Dorsolateral prefrontal cortex (tissue), 122 donors: ENCODE measurements at places on chromosomes 12 and 14. TPM values are rescaled to one million over a fixed set of nuclear protein-coding genes. Genes with fewer than 3 reads are reported as not detected.

DNA sequence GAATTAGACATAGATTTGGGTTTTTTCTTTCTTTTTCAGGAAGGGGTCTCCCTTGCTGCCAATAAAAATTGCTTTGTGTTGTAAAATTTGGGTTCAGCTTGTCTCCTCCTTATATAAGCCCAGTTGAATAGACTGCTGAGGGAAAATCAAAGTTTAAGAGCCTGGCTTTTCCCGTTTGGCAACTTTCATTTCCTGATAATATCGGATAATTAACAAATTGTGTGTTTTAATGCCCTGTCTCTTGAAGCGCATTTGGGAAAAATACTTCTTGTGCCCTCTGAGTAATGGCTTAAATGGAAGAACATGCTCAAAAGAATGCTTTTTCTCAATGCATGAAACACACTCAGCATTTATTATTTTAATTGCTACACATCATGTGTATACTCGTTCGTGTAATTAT is 198.0 kb upstream of the DCN start:
- DNase-seq = no peak

DNA sequence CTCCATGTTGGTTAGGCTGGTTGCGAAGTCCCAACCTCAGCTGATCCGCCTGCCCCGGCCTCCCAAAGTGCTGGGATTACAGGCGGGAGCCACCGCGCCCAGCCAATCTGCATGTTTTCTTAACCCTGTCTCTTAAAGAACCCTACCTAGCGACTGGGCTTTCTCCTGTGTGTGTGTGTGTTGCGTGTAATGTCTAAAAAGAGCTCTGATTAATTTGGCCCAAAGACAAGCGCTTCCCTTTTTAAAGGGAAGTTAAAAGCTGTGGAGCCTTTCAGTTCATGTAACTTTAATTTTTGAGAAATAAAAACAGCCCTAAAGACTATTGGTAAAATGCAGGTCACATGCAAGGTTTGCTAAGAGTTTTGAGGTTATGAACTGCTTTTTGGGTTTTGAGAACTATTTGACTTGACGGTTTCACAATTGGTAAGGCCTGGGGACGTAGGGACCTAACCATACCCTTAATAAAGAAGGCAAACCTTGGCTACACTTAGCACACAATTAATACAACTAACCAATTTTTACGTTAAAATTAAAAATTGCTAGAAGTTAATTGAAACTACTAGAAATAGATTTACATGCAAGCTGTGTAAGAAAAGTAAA is 103.2 kb downstream of the KCNMB4 start:
- DNase-seq = no peak

DNA sequence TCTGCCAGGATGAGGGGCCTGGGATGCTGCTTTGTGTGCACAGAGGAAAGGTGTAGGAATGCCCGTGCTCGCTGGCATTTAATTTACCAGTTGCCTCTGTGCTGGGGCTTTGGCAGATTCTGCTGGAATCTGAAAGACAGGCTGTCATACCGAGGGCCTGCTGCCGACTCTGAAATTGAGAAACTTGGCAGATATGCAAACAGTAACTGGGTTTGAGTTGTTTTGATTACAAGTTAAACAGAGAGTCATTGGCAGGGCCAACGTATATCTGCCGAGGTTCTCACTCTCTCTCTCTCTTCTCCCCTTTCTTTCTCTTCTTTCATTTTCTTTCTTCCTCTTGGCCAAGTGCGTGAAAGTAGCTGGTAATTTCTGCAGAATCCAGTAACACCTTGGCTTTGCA is 618.7 kb downstream of the VRK1 start:
- no peak for DNase-seq

Gene SLCO1B1
- total RNA-seq = not detected

- no peak for DNase-seq
Measured at GRCh38 chr12:51065530-51065929, 17.4 kb downstream of the LETMD1 start.

Gene LTBP2
- total RNA-seq = 5.7 TPM

GRCh38 chr12:103637429-103637828 is 50.4 kb downstream of the STAB2 start:
- no peak for DNase-seq

- no peak for DNase-seq
Measured at GRCh38 chr12:75419841-75420240, 29.0 kb downstream of the GLIPR1L2 start.

Gene KLHL33
- total RNA-seq = 0.59 TPM

- no peak for DNase-seq
Measured at GRCh38 chr12:64951944-64952343, 127.5 kb downstream of the TBC1D30 start.

DNA sequence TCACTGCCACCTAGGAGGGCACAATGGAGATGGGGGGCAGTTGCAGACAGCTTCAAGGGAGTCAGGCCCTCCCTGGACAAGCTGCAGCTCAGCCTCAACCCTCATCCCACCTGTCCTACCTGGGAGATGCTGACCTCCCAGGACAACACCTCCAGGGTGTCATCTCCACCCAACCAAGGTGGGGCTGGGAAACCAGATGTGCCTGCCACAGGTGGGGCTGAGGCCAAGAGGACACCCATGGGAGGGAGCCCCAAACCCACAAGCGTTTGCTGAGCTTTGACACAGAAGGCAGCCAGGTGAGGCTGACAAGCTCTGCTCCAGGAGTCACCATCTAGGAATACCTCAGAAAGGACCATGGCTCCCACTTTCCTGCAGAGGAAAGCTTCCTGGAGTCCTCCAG is 31.5 kb downstream of the ZFP36L1 start:
- no peak for DNase-seq

GRCh38 chr12:1252758-1253157 is 261.7 kb downstream of the ERC1 start:
- DNase-seq = no peak

- no peak for DNase-seq
Measured at GRCh38 chr12:5083955-5084849, 40.5 kb downstream of the KCNA5 start.

DNA sequence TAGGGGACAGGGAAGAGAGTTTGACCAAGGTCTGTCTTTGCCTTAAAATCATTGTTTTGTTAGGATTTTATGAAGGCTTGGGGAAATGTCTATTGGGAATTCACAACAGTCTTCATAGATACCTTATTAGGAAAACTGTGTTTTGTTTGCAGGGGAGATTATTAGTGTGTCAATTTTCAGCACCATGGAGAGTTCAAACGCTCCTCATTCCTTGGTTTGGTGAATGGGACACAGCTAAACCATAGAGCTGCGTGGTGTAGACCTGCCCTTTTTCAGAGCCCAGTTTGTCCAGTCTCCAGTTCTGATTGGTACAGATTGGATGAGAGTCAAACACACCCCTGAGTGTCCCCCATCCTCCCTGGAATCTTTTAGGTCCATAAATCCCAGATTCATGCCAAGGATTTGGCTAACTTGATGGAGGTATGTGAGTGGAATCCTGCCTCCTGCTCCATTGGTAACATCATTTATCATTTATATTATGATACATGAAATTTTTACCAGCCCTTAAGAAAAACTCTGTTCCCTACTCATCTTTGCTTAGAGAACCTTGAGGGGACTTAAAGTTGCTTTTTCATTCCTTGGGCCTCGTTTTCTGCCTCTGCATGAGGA is 12.0 kb downstream of the NGDN start:
- DNase-seq = no peak

GRCh38 chr12:47165934-47166333 is 86.2 kb upstream of the AMIGO2 start:
- no peak for DNase-seq

GRCh38 chr12:80721326-80721725 is 4.6 kb downstream of the MYF5 start:
- DNase-seq = no peak

DNA sequence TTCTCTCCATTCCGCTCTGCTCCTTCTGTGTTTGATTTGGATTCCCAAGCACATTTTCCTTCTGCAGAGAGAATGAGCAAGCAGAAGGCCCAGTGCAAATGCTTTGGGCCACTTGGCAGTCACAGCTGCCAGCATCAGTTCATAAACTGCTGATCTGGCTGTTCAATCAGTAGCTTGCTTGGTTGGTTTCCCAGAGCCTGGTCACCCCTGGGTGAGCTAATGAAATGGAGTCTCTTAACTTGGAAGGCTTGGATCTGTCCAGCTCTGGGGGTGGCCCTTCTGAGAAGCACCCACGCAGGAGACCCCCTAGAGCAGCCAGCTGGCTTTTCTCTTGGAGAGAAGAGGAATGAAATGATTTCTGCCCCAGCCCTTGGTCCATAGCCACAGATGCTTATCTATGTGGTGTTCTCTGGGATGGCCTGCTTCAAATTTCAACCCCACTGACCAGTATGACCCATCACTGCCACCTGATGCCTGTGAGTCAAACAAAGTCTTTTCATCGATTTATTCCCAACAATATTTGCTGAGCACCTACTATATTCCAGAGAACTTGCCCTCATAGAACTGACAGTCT is 30.3 kb downstream of the FAIM2 start:
- no peak for DNase-seq

Gene CFAP73
- total RNA-seq = 0.38 TPM

GRCh38 chr12:15580431-15580830 is 208.8 kb downstream of the EPS8 start:
- DNase-seq = no peak

Gene BIN2
- total RNA-seq = 3.8 TPM

DNA sequence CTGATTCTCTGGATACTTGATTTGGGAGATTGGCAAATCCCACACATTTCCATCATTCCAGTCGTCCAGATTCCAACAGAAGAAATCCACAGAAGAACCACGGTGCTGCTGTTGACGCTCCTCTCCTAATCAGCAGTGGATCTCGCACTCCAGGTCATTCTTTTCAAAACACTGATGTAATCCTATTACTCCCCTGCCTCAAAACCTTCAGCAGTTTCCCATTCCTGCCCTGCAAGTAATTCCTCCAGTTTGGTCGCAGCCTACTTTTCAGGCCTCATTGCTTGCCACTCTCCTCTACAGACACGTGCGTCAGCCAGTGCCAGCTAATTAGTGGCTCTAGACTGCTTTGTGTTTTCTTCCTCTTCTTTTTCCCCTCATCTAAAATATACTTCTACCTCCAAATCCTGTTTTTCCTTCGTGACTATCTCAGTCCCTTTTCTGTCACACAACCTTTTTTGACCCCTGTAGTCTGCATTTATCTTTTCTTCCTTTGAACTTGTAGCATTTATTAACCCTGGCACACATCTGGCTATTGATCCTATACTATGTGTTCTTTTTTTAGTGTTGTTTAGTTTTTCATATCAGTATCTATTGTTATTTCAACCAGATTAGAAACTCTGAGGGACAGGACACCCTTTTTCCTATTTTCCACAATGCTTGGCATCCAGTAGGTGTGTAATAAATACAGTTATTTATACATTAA is 36.8 kb downstream of the PRORP start:
- no peak for DNase-seq

Gene SNW1
- total RNA-seq = 50.2 TPM

- DNase-seq = no peak
Measured at GRCh38 chr14:71629250-71629649, 303.0 kb upstream of the RGS6 start.

Gene SYCP3
- 0.92 TPM for total RNA-seq

- no peak for DNase-seq
Measured at GRCh38 chr12:117255386-117255785, 65.1 kb upstream of the FBXO21 start.

DNA sequence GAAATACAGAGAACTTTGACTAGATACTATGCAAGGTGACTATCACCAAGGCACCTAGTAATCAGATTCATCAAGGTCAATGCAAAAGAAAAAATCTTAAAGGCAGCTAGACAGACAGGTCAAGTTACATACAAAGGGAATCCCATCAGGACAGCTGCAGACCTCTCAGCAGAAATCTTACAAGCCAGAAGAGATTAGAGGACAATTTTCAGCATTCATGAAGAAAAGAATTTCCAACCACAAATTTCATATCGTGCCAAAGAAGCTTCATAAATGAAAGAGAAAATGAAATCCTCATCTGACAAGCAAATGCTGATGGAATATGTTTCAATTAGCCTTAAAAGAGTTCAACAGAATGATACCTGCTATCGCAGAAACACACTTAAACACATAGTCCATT is 913.7 kb downstream of the RPS29 start:
- DNase-seq = no peak

Gene ATP5F1B
- 537 TPM for total RNA-seq

DNA sequence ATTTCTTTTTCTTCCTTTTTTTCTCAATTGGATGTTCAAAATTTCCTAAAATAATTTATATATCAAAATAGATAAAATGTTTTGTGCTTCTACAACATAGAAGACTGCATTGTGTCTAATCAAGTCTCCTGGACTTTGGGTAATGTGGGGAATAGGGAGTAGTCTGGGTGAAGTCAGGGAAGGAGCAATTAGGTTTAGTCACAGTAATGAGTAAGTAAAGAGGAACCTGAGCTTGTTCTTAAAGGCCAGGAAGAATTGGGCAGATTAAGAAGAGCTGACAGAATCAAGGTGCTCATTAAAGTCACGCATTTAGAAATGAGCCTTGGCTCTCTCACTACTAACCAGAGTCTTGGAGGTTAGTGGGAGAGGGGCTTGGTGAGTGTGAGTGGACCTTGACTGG is 233.3 kb upstream of the SSTR1 start:
- DNase-seq = no peak

- no peak for DNase-seq
Measured at GRCh38 chr12:43736927-43737440, 21.6 kb downstream of the PUS7L start.

DNA sequence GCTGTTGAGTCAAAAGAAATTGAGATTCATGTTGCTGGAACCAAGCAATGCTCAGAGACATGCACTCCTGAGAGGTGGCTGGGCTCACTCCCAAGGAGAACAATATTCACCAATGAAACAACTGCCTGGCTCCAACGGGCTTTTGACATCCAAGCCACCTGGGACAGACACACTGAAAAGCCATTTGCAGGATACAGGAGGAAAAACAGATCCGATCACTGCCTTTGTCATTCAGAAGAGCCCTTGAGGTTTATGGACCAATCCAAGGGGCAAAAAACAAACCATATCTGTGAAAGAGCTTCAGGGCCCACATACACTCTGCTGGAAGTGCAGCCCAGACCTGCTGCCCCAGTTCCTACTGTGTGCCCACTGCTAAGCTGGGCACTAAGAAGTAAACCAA is 277.5 kb downstream of the NUAK1 start:
- no peak for DNase-seq

Gene MSRB3
- total RNA-seq = 28.1 TPM

DNA sequence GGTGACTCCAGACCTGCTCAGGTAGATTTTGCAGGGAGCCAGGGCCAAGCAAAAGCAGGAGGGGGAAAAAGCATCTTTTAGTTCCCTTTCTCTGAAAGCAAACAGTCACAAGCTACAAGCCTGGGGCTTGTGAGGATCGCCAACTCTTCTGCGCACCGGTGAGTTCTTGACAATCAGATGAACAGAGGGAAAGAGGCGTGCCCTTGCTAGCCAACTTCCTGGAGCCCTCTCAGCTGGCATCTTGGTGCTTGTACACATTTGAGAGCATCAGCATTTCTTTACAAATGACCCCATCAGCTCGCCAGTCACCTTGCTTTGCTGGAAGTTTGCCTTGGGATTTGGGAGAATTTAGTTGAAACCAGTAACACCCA is 55.5 kb downstream of the ZNF664 start:
- no peak for DNase-seq

DNA sequence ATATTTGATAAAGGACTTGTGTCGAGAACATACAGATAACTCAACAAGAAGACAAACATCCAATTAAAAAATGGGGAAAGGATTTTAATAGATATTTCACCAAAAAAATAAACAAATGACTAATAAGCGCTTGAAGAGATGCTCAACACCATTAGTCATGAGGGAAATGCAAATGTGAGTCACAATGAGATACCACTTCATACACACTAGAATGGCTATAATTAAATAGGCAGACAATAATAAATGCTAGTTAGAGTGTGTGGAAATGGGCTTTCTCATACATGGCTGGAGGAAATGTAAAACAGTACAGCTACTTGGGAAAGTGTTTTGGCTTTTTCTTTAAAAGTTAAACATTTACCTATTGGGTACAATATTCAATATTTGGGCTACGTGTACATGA is 34.8 kb downstream of the DLK1 start:
- DNase-seq = no peak
